ENCODE measurements at places on chromosomes 11 and 22.

- DNase-seq, result no peak
These were observed 11.9 kb upstream of the CSF2RB start for GRCh38 chr22:36901411-36902142.

DNA sequence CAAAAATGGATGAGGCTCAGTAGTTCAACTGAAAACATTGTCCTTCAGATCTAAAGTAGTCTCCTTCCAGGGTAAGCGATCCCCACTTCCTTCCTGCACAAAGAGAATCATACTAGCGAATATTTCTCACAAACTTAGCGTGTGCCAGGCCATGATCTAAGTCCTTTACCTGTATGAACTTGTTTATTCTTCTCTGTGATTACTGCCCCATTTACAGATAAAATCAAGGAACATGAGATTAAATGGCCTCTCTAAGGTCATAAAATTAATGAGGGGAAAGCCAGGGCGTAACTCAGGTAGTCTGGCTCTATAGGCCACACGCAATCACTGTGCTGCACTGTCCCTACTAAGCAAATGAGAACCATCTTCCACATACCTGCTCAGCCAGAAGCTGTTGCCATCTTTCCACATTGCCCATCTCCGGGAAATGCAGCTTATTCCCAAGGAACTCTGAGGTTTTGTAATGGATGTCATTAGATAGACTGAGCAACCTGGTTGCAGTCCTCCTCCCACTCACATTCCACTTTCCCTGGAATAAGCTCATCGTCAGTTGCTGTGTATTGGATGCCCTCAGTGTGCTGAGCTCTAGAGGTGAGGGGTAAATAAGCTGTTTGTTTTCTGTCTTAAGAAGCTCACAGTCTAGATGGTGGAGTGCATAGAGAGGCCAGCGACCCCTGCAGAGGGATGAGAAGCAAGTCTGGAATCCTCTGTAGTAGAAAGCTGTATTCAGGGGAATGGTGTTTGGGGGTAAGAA, 146.3 kb downstream of the SNX19 start:
- DNase-seq, result no peak

DNA sequence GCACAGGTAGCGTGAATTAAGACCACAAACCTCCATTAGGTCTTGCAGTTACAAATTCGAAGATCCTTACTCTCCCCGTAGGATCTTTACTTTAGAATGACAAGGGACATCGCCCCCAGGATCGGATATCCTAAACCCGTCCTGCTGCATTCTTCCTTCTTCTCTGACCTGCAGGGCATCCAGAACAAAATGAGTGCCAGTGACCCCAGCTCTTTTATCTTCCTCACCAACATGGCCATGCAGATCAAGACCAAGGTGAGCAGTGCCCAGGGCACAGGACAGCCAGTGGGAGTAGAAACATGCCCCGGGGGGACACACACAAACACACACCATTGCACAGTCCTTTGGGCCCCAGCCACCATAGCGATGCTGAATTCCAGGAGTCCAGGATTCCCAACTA, 42.6 kb upstream of the MPEG1 start:
- no peak for DNase-seq

DNA sequence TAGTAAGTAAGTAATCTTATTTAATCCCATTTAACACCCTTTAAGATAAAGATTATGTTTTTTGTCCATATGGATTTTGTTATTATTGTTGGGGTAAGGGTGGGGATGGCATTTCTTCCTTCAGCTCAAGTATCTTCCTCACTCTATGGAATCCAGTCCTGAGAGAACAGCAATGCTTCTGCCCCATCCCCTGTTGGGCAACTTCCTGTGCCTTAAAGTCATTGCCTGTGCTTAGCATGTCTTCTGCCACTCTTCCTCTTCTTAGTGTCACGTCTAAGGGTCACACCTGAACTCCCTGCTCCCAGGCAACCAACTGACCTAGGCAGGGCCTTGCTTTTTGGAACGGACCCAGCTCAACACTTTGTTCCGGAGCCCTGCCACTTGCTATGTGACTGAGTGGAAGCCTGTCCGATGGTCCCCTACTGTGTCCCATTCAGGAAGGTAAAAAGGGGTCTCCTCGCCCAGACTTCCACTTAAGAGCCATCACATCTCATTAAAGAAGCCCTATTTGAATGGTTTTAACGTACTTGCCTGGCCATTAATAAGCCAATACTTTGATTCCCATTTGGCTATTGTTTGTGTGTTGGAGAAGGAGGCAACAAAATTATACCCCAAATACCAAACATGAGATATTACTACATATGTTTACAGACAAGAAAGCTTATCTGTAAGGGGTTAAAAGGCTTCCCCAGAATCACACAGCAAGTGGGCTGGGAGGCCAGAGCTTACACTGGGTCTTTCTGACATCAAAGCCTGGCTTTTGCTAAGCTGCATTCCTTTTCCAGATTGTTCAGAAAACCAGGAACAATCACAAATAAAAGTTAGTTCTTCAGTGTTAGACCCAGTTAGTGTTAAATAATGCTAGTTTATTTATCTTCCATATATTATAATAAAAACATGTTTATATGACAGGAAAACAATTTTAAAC, 59.2 kb downstream of the RAB38 start:
- no peak for DNase-seq

DNA sequence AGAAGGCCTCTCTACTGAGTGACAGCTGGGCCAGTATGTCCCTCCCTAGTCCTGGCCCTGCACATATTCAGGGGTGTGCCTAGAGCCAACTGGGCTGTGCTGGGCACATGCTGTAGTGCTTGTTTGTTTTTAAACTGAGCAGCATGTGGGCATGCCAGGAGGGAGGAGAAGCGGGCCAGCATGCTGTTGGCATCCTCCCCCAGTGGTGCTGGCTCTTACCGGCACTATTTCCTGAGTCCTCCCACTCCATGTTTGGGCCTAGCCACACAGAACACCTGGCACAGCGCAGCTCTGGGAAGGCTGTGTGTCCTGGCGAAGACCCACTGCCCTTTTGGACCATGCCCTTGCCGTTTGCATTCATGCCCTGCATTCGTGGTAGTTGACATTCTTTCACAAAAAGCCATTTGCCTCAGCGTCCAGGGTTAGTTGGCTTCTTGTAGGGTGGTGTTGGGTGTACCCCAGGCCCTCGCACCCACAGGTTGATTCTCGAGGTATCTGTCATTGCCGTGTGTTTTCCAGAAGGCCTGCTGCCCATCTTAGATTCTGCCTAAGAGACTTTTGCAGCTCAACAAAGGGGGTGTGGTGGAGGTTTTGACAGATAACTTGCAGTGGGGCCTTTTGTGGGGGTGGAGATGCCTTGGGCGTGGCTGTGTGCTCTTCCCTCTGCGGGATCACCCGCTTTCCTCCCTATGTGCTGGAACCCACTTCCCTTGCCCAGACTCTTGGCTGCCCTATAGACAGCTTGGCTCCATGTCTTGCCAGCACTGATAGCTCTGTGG, 13.6 kb downstream of the DGCR8 start:
- no peak for DNase-seq

DNA sequence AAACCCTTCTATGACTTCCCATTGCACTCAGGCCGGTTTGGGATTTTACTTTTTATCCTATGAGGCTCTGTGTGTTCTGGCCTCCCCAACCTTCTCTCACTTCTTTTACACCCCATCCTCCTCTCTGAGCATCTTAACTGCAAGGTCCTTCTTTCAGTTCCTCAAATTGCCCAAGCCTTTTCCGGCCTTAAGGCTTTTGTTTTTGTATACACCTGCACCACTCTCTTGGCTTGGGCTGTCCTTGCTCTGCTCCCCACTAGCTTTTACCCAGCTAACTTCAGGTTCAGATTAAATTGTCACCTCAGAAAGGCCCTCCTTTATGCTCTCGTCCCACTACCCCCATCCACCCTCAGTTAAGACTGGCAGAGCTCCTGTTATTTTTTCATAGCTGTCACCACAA, 55.5 kb downstream of the FAM83F start:
- no peak for DNase-seq

DNA sequence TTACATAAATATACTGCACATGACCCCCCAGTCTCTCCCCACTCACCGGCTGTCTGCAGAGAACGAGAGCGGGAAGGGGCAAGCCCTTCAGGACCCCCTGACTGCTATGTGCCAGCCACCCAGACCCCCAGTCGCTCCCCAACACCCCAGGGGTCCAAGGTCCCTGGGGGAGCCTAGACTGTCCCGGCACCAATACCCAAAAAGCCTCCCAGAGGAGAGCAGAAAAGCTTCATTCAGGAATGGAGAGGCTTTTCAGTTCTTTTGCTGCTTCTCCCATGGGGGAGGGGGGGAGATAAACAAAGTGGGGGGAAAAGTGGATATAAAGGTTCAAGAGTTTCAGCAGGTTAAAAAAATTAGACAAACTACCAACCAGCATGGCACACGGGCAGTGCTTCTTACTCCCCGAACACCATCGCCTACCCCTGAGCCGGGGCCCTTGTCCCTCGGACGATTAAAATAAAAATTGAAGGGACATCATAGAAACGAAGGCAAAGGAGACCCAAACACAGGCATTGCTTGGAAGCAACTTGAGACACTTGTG, 1.3 kb downstream of the CSNK1E start:
- no peak for DNase-seq

DNA sequence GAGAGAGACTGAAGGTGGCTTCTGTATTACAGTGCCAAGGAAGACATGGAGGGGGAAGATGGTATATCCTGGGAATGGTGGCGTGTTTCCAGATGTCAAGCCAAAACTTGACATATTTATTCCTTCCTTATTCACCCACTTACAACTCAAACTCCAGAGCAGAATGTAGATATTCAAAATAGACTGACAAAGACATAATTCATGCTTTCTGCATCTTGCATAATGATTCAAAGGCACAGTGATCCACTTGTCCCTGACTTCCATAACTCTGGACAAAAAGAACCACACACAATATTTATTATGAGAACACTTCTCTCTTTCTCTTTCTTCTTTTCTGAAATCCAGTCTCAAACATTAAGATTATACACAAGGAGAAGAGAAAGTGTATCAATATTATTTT, 48.9 kb downstream of the SLC17A6 start:
- no peak for DNase-seq

- DNase-seq, result no peak
These were observed 8.5 kb downstream of the HMBS start for GRCh38 chr11:119092880-119093842.

DNA sequence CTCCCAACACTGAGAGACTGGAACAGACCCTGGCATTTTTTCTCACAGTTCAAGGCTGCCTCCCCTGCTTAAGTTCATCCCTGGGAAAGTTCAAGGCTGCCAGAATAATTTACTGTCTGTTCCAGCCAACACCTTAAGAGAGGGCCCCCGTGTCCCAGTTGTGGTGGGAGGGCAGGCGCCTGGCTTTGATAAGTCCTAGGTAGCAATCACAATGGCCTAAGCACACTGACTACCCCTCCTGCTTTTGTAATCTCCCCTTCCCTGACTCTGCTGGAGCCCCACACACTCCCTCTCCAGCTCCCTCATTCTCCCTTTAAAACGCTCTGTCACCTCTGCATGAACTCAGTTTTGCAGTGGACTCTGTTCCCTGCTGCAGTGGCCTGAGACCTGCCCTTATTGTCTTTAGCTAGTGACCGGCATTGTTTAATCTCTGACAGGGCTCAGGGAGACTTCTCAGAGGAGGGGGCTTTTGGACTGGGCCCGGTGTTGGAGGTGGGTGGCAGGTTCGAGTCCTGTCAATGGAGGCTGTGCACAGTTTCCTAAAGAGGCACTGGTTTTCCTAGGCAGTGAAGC, 507.2 kb downstream of the TBC1D22A start:
- no peak for DNase-seq

- no peak for DNase-seq
These were observed 10.0 kb downstream of the CD6 start for GRCh38 chr11:60981515-60981914.

GRCh38 chr11:61111786-61112517, 9.7 kb downstream of the CD5 start:
- DNase-seq, result no peak

DNA sequence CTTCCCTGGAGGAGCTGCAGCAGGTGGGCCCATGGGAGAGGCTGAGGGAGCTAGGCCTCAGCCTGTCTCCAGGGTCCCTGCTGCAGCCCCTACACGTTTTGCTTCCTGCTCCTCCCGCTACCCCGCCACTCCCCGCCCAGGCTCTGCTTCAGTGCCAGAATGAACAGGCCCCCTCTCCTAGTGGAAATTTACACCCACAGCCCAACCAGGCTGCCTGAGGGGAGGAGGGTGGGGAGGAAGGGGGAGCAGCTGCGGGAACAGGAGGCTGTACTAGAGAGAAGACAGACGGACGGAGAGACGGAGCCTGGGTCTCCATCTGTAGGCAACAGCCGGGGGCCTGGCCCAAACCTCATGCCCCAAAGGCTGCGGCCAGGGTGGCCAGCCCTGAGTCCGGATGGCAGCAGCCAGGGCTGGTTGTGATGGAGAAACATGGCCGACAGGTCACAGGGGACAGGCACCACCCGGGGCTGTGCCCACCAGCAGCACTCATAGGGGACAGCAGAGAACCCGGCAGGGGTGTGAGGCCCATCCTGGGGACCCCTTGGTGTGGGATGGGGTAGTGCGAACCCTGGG, 20.6 kb downstream of the FLRT1 start:
- no peak for DNase-seq

DNA sequence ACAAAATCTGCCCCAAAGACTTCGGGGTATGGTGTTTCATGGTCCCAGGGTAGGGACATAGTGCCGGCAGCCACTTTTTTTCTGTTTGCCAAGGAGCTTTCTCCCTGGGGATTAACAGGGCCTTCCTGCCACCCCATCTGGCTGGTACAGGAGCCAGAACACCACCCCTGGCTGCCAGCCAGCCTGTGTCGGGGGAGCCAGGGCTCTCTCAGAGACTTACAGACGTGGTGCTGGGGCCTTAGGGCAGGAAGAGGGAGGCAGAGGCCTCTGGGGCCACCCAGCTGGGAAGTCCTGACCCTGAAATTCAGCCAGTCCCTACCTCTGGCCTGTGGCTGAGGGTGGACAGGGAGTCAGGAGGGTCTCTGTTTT, 52.4 kb upstream of the CDON start:
- no peak for DNase-seq

DNA sequence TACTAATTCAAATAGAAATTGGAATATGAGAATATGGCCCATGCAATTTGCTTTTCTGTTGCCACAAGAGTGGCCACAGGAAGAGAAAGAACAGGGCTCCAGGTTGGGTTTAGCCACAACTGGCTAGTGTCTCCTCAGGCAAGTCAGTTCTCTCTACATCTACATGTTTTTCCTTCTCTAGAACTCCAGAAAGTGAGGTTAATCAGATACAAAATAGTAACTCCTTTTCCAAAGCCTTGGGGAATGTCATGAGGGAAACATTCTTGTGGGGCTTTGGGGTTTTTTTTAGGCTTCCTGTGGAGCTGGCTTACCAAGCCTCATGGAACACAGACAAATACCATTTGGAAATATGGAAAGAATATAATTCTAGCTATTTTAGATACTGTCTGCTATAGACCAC, 161.6 kb downstream of the NAV2 start:
- no peak for DNase-seq

DNA sequence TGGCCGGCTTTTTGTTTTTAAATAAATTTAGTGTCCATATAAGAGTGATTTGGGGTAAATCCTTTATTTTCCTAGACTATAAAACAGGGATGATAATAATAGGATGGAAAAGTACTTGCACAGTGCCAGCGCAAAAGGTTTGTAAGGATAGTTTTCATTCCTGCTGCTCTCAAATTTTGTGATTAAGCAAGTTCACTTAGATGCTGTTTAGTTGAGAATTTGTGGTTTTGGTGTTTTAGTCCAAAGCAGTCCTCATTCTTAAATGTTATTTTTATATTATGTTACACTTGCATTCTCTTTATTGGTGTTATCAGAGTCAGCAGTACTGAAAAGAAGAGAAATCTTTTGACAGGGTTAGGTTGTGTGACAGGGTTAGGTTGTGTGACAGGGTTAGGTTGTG, 47.9 kb downstream of the PPP6R3 start:
- DNase-seq, result no peak

All from esophagus squamous epithelium (tissue), 5 donors.